Kidney tubule cell (primary cell): ENCODE measurements at places on chromosomes 1 and 21.

DNA sequence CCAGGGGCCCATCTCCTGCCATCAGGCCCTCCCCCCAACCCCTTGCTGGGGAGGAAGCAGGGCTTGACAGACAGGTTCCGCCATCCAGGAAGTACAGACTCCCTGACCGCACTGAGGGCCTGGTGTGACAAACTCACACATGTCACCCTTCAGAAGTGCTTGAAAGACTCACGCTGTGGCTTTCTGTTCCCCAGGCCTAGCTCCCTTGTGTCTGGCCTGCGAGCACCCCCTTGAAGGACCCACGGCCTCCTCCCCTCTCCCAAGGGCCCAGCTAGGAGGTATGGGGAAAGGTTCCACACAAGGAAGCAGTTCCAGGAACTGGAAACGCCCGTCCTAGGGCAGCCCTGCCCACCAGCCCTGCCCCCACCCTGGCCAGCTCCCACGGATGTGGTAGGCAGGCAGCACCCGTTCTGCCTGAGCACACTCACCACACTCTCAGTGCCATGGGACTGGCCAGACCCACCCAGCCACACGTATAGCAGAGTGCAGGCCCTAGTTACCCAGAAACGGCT, 26.7 kb downstream of the SLC2A1 start:
- DNase-seq = peak; percentile 89

DNA sequence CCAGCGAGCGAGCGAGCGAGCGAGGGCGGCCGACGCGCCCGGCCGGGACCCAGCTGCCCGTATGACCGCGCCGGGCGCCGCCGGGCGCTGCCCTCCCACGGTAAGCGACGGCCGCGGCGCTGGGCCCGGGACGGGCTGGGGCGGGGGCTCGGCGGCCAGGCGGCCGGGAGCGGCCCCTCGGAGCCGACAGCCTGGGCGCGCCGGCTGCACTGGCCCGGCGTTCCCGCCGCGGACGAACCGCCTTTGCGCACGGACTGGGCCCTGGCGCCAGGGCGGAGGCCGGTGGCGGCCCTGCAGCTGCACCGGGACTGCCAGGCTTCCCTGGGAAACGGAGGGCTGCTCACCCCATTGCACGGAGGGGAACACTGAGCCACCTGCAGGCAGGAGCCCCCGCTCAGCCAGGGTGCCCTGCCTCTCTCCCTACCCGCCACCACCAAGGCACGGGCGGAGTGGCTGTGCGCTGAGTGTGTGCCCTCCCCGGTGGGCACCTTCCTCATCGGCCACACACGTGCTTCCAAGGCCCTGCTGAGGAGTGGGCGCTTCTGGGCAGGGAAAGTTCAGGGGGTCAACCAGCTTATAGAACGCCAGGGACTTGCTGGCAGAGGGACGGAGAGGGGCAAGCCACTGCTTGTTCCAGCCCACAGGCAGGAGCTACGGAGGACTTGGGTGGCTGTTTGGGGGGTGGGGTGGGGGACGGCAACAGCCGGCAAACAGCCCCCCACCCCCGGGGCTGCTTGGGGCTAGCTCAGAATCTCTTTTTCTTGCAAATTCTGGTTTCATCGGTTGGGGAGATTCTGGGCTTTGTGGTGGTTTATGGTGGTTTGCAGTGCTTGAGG, 532 bp downstream of the CSF1 start:
- DNase-seq = no peak

- DNase-seq = no peak
Observed at GRCh38 chr1:9246215-9246614, 11.6 kb downstream of the H6PD start.

- DNase-seq = no peak
Observed at GRCh38 chr21:46556802-46557201, 48.1 kb downstream of the S100B start.

GRCh38 chr1:10691740-10692125, 104.7 kb downstream of the CASZ1 start:
- peak; percentile 72 for DNase-seq

DNA sequence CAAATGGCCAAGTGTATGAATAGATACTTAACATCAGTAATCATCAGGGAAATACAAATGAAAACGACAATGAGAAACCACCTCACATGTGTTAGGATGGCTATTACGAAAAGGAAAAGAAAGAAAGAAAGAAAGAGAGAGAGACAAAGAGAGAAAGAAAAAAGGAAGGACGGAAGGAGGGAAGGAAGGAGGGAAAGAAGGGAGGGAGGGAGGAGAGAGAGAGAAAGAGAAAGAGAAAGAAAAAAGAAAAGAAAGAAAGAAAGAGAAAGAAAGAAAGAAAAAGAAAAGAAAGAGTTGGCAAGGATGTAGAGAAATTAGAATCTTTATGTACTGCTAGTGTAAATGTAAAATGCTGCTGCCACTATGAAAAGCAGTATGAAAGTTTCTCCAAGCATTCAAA, 90.7 kb upstream of the DPT start:
- DNase-seq = no peak

DNA sequence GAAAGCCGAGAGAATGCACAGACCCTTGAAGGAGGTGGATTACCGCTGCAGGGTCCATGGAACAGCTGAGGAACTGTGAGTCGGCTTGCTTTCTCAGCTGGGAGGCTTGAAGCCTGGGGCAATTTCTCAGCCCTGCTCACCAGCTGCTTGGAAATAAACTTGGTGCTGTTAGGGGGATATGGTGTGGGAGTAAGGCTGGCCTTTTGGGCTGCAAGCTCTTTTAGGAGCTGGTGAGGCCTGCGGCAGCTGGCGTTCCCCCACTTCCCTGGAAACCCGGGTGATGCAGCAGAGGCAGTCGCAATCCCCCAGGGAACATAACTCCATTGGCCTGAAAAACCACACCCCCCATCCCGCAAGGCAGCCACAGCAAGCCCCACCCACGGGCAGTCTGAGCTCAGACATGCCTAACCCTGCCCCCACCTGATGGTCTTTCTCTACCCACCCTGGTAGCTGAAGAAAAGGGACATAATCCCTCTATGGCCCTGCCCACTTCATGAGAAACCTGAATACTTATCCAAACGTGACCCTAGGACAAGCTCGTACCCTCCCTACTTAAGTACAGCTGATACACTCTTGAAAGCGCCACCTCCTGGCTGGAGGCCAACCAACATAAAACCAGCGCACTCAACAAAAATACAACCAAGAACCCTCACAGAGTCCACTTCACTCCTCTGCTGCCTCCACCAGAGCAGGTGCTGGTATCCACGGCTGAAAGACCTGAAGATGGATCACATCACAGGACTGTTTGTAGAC, 1995.8 kb downstream of the NCAM2 start:
- DNase-seq = no peak

DNA sequence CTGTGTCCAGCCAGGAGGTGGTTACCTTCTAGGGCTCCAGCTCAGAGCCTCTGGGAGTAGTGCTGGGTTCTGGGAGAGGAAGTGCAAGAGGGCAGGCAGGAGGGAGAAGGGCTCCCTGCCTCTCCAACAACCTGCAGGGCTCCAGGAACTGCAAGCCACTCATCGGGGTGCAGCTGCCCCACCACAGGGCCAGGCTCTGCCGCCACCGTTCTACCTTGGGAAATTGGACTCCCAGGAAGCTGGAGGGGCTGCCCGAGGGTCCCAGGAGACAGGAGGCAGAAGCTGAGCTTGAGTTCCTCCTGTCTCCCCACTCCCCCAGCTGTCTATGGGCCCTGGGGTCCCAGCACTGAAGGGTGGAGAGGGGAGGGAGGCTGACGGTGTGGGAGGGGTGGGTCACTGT, 7.4 kb upstream of the PRDM16 start:
- DNase-seq = no peak

- peak; percentile 40 for DNase-seq
Observed at GRCh38 chr1:207962716-207963426, 51.9 kb upstream of the CD34 start.

DNA sequence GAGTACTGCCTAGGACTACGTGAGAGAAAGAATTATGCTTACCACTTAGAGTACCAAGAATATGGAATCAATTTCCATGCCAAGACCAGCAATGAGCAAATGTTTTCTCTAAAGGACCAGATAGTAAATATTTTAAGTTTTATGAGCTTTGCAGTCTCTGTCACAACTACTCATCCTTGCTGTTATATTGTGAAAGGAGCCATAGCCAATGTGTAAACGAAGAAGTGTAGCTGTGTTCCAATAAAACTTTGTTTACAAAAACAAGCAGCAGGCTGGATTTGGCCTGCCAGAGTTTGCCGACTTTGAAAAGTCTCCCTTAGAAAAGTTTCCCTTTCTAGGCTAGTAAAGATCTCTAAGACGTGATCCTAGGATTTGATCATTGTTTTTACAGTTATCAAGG, 128.8 kb downstream of the PDE4B start:
- DNase-seq = no peak

- DNase-seq = peak; percentile 43
Observed at GRCh38 chr21:33760641-33761440, 118.5 kb downstream of the ITSN1 start.

DNA sequence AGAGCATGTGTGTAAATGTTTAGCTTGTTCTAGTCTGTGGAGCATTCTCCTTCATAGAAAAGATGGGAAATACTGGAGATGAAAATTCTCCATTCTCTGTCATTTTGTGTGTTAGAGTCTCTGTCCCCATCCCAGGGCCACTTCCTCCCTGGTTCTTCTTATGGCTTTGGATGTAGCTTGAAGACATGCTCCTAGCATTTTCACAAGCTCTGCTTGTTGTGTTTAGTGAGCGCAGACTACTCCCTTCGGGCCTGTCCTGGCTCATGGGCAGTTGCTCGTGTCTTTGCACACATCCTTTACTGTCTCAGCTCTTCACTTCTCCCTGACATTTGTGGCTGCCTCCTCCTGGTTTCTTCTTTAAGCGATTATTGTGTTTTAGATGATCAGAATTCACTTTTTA, 30.4 kb downstream of the MAPKAPK2 start:
- DNase-seq = no peak

DNA sequence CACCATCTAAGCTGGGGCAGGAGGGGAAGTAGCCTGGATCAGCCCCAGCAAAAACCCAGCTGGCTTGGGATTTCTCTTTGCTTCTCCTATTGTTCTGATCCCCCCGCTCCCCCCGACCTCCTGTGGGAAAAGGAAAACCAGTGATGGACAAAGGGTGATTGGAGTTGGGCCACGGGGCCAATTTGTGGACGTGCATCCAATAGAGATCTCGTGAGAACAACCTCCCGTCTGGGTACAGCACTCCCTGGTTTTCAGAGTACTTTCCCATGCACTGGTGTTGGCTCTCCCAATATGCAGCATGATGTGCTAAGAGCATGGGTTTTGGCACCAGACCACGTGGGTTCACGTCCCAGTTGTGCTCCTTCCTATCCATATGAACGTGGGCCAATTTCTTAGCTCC, 9.0 kb downstream of the BLACAT1 start:
- DNase-seq = no peak

GRCh38 chr1:32179193-32179442, 357 bp upstream of the TXLNA start:
- no peak for DNase-seq

DNA sequence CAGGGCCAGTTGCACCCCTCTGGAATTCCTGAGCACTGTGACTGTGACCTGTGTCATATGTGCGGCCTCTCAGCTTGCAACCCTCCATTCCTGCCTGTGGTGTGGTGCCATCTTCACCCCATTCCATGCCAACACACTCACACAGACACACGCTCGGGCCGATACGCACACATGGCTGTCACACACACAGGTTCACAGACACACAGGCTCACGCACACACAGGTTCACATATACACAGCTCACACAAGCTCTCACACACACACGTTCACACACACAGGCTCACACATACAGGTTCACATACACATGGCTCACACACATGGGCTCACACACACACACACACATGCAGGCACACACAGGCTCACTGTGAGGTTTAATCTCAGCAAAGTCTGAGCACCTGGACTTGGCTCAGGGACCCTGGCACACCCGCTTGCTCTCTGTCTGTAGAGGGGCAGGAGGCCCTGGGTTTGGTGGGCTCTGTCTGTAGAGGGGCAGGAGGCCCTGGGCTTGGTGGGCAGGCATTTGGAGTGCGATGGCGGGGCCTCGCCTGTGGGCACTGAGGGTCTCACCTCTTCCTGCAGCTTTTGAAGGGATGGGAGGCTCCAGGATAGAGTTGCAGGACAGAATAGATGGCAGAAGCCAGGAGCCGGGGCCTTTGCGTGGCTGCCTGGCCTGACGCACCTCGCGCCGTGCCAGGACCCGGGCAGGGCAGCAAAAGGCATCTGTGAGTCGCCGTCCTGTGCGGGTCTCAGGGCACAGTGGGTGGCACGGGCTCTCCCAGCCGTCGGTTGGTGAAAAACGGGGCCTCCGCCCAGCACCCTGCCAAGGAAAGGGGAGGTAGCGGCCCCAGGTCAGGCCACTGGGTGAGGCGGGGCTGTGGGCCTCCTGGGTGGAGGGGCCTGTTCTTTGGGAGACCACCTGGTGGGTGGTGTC, 17.1 kb downstream of the COL18A1 start:
- peak; percentile 73 for DNase-seq

DNA sequence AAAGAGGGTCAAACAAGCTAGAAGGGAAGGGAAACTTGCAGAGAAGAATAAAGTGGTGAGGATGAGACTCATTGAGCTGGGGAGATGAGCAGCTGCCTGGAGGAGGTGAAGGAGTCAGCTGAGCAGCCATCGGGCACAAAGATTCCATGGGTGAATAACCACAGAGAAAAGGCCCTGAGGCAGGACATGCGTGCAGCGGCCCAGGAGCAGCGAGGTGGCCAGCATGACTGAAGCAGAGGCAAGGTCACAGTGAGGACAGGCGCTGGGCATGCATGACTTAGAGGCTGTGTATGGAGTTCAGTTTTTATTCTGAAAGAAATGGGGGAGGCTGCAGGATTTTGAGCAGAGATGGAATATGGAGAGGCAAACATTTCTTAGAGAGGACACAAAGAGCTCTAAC, 24.9 kb downstream of the OLFML2B start:
- DNase-seq = peak; percentile 88

- DNase-seq = no peak
Observed at GRCh38 chr1:31872658-31873636, 57.1 kb upstream of the SPOCD1 start.

GRCh38 chr1:155195201-155196102, 12.2 kb downstream of the THBS3 start:
- DNase-seq = no peak

DNA sequence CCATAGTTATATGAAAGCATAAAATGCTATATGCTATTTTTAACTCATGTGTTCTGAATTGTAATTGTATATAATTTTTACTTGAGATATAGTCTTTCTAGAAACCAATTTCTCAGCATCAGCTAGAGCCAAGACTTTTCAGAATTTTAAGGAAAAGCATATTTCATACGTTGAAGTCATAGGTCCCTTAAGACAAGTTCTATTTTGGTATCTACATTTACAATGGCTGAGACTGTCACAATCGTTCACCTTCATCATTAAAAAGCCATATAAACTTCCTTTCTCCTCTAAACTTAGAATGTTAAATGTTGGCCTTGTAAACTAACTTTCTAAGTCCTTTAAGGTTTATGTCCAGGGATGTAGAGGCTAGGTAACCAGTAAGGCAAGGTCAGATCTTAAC, 104.1 kb downstream of the LRRC40 start:
- DNase-seq = no peak
